ENCODE measurements at places on chromosomes 11 and 22. TPM values are rescaled to one million over a fixed set of nuclear protein-coding genes. Genes with fewer than 3 reads are reported as not detected.

Gene LRRC4C
- 5.5 TPM for total RNA-seq

Gene CBLIF
- total RNA-seq: not detected

DNA sequence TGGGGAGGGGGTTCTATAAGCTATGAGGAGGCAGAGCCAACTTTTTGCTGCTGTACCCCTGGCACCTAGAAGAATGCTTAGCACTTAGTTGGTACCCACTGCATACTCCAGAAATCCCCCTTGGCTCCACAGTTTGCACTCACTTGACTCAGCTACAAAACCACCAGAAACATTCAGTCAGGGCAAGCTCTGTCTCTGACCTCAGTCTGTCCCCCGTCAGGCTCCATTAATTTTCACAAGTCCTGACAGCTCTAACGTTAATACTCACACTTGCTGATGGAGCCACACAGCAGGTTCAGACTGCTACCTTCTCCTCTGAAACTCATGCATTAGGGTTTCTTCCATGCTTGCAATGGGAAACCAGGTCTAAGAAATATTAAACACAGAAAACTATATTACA is 81.7 kb downstream of the MPPED2 start:
- peaks cover 4% of the 10 kb centered on the region for H3K4me1 ChIP-seq
- H3K27me3 ChIP-seq: no peaks in the 10 kb centered on the region
- DNase-seq: no peak
- H3K4me3 ChIP-seq: no peak overlapping the region

- H3K36me3 ChIP-seq: no peaks in the 10 kb centered on the region
- no peak overlapping the region for H3K27ac ChIP-seq
- no peaks in the 10 kb centered on the region for H3K27me3 ChIP-seq
- H3K4me1 ChIP-seq: no peaks in the 10 kb centered on the region
- H3K4me3 ChIP-seq: no peak overlapping the region
These were observed 163.9 kb upstream of the ZC3H12C start for GRCh38 chr11:109929308-109929707.

DNA sequence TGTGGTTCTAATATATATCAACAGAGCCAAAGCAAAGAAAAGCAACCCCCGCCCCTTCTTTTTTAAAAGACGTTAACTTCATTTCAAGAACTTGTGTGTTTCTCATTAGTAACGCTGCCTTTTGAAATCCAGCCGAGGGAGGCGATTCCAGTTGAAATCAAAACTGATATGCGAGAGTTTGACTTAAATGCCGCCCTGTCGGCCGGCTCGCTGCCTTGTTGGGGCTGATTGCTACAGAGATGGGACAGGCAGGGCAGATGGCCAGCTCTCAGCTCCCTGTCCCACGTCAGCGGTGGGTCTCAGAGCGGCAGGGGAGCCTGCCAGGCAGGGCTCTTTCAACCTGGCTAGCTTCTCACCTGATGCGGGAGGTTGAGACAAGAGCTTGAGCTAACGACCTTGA is 51.9 kb upstream of the ALX4 start:
- DNase-seq: no peak
- no peaks in the 10 kb centered on the region for H3K36me3 ChIP-seq
- no peak overlapping the region for H3K4me3 ChIP-seq
- H3K27me3 ChIP-seq: peaks cover 4% of the 10 kb centered on the region
- no peak overlapping the region for H3K27ac ChIP-seq
- H3K4me1 ChIP-seq: peaks cover 3% of the 10 kb centered on the region

DNA sequence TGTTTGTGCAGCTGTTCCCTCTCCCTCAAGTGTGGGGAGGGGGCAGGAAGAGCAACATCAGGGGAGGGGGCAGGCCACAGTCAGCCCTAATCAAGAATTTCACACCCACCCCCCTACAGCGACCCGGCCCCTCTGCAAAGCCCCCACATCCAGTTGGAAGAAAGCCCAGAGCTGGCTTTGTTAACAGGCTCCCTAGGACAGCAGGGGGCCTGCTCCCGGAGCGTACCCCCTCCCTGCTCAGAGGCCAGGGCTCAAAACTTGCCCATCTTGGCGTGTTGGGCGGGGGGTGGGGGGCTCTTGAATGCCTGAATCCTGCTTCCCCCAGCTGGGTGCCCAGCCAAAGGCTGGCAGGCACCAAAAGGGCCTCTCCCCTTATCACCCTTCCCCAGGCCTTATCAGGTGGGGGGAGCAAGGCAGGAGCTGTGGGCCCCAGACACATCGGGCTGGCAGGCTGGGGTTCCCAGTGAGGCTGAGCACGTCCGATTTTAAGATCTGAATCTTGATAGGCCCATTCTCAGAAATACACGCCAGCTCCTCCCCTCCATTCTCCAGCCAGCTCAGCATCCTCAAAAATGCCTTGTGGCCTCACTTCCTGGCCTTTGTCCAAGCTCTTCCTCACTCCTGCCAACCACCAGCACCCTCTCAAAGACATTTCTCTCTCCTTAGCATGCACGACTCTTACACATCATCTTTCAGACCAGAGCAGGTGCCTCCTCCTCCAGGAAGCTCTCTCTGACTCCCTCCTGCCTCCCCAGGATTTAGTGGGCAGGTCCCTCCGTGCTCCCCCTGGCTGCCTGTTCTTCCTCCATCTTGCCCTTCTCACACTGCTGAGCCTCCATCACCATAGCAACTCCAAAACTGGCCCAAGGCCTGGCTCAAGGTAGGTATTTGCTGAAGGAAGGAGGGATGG is 384.8 kb downstream of the MN1 start:
- DNase-seq: no peak
- H3K4me1 ChIP-seq: peaks cover 28% of the 10 kb centered on the region
- H3K27ac ChIP-seq: peak overlapping the region; percentile 70
- H3K36me3 ChIP-seq: no peaks in the 10 kb centered on the region

- no peak within 1 kb of the TSS for H3K27ac ChIP-seq
- no peaks in the 10 kb centered on the region for H3K27me3 ChIP-seq
- DNase-seq: peak; percentile 93
- peaks cover 3% of the 10 kb centered on the region for H3K36me3 ChIP-seq
- peaks cover 10% of the 10 kb centered on the region for H3K4me1 ChIP-seq
These were observed at the start of the genes C2CD3 and PPME1 for GRCh38 chr11:74170694-74171629. TSS of gene C2CD3 (minus strand) at chr11:74171002. CDS start at chr11:74170792, 210 bp downstream. TSS of gene PPME1 (plus strand) at chr11:74171289. CDS start at chr11:74171422, 133 bp downstream.

DNA sequence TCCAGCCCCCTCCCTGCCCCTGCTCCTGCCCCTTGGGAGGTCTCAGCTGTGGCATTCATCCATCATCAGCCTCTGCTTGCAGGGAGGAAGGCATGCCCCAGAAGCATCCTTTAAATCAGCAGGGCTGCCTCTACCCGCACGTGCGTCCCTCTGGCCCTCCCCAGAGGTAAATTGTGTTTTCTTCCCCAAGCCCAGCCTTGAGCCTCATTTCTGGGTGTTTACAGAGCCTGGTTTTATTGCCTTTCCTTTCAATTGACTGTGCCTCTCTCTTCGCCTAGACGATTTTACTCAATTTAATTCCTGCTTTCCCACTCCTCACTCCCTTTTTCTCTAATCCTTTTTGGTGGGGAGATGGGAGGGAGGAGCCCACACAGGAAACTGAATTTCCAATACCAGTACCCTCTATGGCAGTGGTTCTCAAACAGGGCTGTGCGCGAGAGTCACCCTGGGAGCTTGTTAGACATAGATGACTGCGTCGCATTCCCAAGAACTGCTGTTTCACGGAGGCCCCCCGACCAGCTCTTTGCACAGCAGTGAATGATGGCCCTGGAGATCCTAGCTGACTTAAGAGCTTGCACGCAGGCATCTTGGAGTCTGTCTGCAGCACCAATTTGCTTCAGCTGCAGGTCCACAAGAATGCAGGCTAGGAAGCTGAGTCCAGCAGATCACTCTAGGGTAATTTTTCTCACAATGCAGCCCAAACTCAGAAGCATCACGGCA is 15.1 kb upstream of the OAF start:
- H3K4me1 ChIP-seq: peaks cover 46% of the 10 kb centered on the region
- peaks cover 8% of the 10 kb centered on the region for H3K27me3 ChIP-seq
- H3K4me3 ChIP-seq: peak overlapping the region; percentile 64
- no peaks in the 10 kb centered on the region for H3K36me3 ChIP-seq

DNA sequence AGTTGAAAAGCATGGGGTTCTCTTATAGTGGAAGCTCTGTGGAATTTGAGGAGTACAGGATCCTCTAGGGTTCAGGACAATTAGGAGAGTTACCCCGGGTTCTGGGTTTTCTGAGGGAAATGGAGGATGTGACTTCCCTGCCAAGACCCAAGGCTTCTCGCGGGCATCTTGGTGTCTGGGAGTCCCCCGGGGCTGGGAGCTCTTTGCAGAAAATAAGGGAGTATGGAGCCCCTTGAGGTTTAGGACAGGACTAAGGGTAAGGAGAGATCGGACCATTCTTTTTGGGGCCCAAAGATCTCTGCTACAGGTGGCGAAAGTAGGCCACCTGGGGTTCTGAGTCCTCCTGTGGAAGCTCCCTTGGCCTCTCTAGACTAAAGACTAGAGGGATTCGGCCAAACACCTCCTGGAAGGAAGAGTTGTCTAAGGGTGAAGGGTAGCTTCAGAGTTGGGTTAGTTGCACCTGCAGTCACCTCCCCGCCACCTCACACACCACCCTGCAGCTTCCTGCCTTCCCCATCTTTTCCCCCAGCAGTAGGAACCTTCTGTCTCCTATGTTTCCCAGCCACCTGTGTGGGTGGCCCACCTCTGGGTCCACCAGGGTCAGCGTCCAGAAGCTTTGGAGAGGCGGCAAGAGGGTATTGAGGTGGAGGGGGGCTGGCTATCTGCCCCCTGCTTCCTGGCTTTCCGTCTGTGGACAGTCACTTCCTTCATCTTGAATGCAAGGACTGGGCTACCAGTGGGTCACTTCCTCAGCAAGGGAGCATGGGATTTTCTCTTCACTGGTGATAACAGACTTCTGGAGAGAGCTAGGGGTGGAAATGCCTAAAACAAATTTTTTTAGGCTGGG is 908 bp downstream of the LIMK2 start:
- H3K4me3 ChIP-seq: peak overlapping the region; percentile 88
- no peak overlapping the region for H3K27ac ChIP-seq
